ENCODE measurements at places on chromosomes 1 and 21. TPM values are rescaled to one million over a fixed set of nuclear protein-coding genes. Genes with fewer than 3 reads are reported as not detected.

CD5L gene
- total RNA-seq: not detected

TTC22 gene
- 18.1 TPM for total RNA-seq

CRP gene
- total RNA-seq: not detected

BARHL2 gene
- total RNA-seq: not detected

APOBEC4 gene
- not detected for total RNA-seq

GSTM4 gene
- total RNA-seq: 8.5 TPM

PLEKHA6 gene
- 10.2 TPM for total RNA-seq

AGMAT gene
- total RNA-seq: 0.70 TPM

CCDC24 gene
- 6.4 TPM for total RNA-seq

OR2T33 gene
- not detected for total RNA-seq

LRRC53 gene
- not detected for total RNA-seq

SPAG17 gene
- total RNA-seq: 0.84 TPM

ASCL5 gene
- not detected for total RNA-seq

CATSPERE gene
- not detected for total RNA-seq

SCYL3 gene
- total RNA-seq: 5.7 TPM

SAMSN1 gene
- not detected for total RNA-seq

ILF2 gene
- total RNA-seq: 209 TPM

C2CD4D gene
- not detected for total RNA-seq

EFHD2 gene
- total RNA-seq: 71.5 TPM

ORC1 gene
- total RNA-seq: 15.3 TPM

CAMSAP2 gene
- 29.7 TPM for total RNA-seq

CDC20 gene
- 191 TPM for total RNA-seq

GJA4 gene
- not detected for total RNA-seq

RIPK4 gene
- 41.0 TPM for total RNA-seq

FCRL1 gene
- not detected for total RNA-seq

LCE6A gene
- not detected for total RNA-seq
